ENCODE measurements at places on chromosomes 5 and 9.

DNA sequence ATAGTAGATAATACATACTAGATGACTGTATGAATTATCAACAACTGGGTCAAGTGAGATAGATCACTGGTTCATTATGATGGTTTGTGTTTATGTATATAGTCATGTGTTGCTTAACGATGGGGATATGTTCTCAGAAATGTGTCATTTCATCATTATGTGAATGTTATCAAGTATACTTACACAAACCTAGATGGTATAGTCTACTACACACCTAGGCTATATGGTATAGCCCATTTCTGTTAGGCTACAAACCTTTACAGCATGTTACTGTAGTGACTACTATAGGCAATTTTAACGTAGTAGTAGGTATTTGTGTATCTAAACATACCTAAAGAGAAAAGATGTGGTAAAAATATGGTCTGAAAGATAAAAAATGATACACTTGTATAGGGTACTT lies 31.0 kb downstream of the TMEM38B start:
- no peak for DNase-seq

GRCh38 chr5:137265457-137265856 lies 233.7 kb downstream of the SPOCK1 start:
- no peak for DNase-seq

GRCh38 chr5:79842006-79842881 lies 148.8 kb downstream of the MTX3 start:
- DNase-seq, result no peak

DNA sequence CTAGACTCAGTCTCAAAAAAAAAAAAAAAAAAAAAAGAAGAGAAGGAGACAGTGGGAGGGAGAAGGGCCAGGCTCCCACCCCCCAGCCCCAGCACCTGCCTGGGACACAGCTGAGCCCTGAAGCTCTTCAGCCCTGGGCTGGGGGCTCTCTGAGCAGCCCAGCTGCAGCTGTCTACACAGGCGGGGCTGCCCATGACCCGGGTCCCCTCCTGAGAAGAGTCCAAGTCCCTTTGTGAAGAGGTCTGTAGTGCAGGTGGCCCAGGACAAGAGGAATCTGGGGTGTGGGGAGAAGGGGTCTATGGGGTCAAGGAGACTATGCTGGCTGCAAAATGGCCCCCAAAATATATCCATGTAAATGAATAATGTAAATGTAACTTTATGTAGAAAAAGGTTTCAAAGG lies 6.7 kb upstream of the LCN2 start:
- no peak for DNase-seq

- no peak for DNase-seq
Measured at GRCh38 chr9:92176800-92177185, 61.6 kb upstream of the SPTLC1 start.

DNA sequence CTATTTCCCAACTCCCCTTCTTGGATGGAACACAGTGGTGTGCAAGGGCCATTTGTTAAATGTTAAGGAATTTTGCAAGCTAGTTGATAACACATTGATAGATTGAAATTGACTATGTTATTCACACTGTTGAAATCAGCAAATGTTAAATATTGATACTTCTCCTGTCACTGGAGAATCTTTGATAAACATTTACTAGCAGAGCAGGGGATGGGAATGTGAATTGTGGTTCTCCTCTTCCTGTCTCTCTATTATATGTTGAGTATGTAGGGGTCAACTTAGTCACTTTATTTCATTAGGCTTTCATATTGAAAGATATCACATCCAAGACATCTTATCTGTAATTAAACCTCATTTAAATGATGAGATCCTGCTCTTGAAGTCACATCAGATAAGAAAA lies 533.9 kb downstream of the TLR4 start:
- DNase-seq, result no peak

GRCh38 chr5:136155761-136156160 lies 23.1 kb downstream of the SMAD5 start:
- DNase-seq, result no peak

- no peak for DNase-seq
Measured at GRCh38 chr9:23596913-23597634, 229.0 kb downstream of the ELAVL2 start.

Data from T1000 (cell line).